NCI-H2029 treated with DMSO at 0.1 percent for 48 hours (cell line): ENCODE measurements at places on chromosomes 2 and 18.

DNA sequence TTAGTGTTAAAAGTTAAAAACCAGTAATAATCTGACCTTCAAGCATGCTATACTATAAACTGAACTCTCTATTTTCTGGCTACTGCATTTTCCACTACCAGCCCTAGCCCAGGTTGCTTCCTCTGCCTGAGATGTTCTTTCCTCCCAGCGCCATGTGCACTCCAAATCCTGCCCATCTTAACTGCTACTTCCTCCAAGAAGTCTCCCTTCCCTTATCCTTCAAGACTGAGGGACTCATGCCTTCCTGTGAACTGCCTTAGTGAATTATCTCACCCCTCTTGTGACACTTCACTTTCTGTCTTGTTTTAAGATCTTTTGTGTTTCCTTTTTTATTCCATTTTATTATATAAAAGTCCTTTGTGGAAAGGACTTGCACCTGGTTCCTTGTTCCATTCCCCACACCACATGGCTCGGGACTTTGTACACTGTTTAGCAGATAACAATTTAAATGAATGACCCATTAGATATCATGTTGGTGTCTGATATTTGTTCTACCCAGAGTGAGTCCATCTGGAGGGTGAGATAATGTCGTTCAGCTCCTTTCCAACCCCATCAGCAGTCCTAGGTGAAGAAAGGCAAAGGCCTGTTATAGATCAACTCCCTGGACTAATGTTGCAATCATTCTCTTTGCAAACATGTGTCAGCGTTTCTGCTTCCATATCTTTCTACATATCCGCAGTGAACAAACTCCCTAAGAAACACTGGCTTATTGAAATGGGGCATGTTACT is 20.9 kb upstream of the AGFG1 start:
- DNase-seq = no peak

GRCh38 chr18:51491678-51492372 is 294.3 kb upstream of the MEX3C start:
- DNase-seq = no peak

GRCh38 chr2:206558492-206558891 is 83.8 kb upstream of the FAM237A start:
- DNase-seq = no peak

DNA sequence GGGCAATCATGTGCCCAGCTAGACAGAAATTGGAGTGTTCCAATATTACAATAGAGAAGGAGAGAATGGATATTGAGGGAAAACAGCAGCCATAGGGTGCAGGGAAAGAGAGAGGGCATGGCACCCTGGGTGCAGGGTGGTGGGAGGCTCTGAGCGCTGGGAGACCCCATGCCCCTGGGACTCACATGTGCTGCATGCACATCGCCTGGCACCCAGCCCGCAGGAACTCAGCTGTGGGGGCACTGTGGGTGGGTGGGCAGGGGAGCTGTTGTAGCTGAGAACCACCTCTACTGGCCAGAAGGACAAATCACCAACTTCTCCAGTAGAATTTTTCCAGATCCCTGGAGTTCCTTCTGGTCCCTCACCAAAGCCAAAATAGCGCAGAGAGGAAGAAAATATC is 7.2 kb upstream of the NEURL3 start:
- no peak for DNase-seq

DNA sequence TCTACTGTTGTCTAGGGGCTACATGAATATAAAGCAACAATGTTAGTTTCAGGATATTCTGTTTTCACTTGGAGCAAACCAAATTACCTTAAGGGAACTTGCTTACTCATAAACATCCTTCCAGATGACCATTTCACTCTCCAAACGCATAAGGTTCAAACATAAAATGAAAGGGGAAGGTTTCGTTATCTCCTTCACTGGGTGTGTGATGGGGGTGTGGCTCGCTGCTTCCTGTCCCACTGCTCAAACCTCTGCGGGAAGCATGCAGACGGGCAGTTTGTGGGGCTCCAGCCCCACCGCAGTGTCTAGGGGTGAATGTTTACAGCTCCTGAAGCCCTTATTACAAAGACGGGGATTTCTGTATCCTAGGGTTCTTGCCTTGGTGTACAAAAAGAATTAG is 1310.9 kb upstream of the TMEFF2 start:
- DNase-seq = no peak

- DNase-seq = no peak
These were observed 1094.8 kb downstream of the SUCLG1 start for GRCh38 chr2:83364264-83364663.

DNA sequence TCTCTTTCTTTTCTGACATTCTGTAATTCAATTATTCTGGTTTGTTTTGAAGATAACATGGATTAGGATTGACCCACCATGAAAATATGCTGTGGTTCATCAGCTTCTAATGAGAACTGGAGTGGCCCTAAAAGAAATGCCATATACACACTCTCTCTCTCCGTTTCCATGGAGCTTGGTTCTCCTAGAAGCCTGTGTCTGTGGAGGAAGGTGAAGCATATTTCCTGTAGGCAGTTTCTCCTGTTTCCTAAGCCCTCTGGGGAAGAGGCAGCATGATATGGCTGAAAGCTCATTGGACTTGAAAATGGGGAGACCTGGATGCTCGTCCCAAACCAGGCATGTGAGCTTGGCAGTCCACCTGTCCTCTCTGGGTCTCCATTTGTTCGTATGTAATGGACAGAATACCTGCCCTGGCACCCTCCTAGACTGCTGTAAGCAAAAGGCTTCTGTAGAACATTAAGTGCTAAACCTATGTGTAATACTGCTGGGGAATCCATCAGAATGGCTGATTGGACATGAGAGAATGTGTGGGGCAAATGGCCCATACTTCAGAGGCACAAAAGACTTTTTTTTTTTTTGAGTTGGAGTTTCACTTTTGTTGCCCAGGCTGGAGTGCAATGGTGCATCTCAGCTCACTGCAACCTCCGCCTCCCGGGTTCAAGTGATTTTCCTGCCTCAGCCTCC is 75.3 kb upstream of the PPP1CB start:
- no peak for DNase-seq

DNA sequence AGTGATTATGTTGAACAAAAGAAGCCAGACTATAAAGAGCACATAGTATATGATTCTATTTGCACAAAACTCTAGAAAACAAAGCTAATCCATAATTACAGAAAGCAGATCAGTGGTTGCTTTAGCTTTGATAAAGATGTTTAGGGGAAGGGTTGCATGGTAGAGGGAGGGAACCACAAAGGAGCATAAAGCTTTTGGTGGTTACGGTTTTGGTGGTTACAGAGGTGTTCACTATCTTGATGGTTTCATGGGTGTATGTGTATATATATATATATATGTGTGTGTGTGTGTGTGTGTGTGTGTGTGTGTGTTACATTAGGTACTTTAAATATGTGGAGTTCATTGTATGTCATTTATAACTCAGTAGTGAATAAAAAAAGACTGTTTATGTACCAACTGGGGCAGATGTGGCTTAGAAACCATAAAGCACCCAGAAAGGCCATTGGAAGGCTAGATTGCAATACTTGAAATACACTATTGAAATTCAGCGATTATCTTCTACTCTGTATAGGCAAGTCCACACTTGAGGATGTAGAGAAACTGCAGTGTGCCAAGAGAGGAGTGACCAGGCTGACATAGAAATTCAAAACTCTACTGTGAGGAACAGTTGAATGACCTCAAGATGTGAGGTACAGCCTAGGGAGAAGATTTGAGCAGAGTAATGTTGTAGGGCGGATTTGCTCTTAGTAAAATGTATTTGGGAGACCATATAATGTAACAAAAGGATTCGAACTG is 60.6 kb downstream of the CAB39 start:
- DNase-seq = no peak

DNA sequence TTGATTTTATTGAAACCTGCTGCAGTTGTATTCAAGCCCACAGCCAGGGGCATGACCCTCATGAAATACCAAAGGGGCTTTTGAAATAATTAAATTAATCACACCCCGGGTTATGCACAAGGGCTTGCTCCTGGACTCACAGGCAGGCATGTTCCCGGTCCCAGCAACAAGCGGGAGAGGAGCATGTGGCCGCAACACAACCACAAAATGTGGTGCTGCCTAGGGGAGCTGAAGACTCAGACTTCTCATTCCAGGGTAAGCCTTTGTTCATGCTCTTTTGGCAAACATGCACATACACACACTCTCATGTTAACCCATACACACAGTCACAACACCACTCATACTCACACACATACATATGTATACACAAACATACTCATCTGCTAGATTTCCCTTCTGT is 233.7 kb upstream of the SMAD2 start:
- no peak for DNase-seq

- no peak for DNase-seq
These were observed 104.3 kb upstream of the ST6GAL2 start for GRCh38 chr2:106990297-106990696.

GRCh38 chr2:201580486-201580885 is 62.8 kb downstream of the TMEM237 start:
- DNase-seq = no peak

GRCh38 chr2:65541773-65542172 is 109.4 kb upstream of the SPRED2 start:
- DNase-seq = no peak

DNA sequence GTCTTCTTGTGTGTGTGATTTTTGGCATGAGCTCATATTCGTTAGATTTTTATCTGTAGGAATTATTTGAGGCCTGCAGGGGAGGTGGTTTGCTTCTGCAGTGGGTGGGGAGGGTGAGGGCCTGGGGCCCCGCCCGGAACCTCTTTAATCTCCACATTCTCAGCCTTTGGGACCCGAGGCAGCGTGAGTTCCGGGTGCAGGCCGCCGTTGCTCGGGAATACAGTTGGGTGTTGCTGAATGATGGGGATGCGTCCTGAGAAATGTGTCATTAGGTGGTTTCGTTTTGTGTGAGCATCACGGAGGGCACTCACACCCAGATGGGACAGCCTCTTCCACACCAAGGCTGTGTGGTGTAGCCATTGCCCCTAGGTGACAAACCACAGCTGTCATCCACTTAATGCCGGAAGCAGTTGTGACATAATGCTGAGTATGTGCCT is 13.7 kb upstream of the GAL3ST2 start:
- DNase-seq = no peak

GRCh38 chr18:75267643-75268363 is 57.2 kb downstream of the TSHZ1 start:
- no peak for DNase-seq

GRCh38 chr2:47174733-47175361 is 19.7 kb upstream of the STPG4 start:
- DNase-seq = peak; percentile 65

DNA sequence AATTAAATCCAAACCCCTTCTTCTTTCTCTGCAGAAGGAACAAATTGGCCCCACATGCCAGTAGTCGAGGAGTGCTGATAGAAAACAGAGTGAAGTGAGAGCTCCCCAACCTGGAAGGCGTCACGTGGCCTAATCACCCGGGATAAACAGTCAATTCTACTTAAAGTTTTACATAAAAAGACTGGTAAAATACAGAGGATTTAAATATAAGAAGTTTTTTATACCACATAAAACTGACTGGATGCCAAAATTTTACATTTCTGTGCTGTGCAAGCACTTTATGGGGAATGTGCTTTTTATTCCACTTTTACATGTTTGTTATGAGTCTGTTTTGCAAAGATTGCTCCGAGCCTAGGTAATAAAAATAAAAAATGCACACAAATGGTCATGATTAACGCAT is 1586.8 kb upstream of the ACVR2A start:
- DNase-seq = no peak

DNA sequence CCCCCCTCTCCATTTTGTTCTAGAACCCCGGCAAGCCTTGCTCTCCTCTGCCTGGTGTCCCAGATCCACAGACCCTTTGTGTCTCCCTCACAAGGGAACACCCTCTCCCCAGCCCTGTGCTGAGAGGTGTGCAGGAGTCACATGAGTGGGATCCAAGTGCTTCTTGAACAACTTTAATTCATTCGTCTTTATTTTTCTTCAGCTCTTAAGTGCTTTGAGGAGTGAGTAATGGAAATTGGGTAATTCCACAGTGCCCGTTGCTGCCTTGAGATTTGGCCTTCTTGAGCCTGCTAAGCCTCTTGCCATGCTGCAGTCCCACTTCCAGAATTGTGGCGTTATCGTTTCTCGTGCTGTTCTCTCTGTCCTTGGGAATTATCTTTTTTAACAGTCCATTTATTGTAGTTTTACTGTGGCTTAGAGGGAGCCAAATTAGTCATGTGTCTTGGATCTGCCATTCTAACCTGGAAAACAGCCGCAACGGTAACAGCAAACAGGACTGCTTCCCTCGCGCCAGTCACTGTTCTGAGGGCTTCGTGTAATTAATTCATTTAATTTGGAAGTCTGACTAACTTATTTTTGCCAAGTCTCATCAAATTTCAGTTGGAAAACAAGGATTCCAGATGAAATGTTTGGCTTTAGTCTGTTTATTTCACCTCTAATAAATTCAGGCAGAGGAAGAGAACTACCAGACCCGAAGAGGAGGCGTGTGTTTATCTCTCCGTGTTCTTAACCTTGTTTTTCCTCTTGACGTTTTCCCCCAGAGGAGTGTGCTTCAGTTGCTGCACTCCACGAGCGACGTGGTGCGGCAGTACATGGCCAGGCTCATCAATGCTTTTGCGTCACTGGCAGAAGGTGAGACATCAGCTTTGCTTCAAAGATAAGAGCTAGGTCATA is 72.0 kb downstream of the ARMC9 start:
- no peak for DNase-seq

GRCh38 chr2:20558391-20559150 is 92.3 kb downstream of the HS1BP3 start:
- no peak for DNase-seq

GRCh38 chr2:237806334-237806733 is 7.8 kb downstream of the RBM44 start:
- DNase-seq = no peak

GRCh38 chr18:22300665-22301636 is 116.8 kb downstream of the CTAGE1 start:
- DNase-seq = no peak

DNA sequence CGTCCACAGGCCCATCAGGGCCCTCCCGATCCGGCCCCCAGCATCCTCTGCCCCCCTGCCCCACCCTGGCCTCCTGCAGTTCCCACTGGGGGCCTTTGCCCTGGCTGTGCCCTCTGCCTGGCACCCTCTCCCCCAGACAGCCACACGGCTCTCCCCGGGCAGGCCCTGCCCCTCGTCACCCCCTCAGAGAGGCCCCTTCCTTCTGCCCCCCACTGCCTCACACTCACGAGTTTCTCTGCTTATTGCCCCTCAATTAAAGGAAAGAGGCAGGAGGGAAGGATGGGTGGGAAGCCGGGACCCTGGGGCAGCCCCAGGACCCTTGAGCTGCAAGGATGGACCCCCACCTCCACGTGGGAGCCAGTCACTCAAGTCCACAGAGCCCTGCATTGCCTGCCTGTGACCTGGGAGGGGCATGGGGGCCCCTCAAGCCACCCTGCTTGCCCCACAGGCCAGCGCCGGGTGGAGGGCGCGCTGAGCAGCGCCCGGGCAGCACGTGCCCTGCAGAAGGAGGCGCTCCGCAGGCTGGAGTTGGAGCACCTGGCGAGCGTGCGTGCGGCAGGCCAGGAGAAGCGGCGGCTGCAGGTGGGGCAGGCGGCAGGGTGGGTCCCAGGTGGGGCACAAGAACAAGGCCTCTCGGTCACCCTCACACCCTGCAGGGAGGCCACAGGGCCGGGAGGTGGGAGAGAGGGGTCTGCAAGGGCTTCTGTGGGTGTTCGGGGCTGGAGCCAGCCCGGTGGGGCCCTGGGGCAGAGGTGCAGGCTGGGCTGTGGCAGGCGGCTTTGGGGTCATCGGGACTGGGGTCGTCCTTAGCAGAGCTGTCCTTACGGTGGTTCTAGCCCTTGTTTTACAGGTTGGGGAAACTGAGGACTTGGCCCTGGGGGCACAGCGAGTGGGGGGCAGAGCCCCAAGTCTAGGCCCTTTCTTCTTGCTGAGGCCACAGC is 30.5 kb upstream of the SNED1 start:
- DNase-seq = no peak

GRCh38 chr2:134582547-134582899 is 136.3 kb downstream of the TMEM163 start:
- no peak for DNase-seq

GRCh38 chr2:43612944-43613343 is 17.1 kb upstream of the THADA start:
- DNase-seq = no peak
